Left cardiac atrium (tissue), 4 donors: ENCODE measurements at places on chromosomes 7 and 10.
A peak's percentile ranks its signal among the peaks of the same experiment; 100 is the strongest.

- no peak for DNase-seq
These were observed 27.0 kb downstream of the TASOR2 start for GRCh38 chr10:5711642-5712041.

- DNase-seq: peak; percentile 14
These were observed 93.6 kb downstream of the RGS10 start for GRCh38 chr10:119448628-119449584.

DNA sequence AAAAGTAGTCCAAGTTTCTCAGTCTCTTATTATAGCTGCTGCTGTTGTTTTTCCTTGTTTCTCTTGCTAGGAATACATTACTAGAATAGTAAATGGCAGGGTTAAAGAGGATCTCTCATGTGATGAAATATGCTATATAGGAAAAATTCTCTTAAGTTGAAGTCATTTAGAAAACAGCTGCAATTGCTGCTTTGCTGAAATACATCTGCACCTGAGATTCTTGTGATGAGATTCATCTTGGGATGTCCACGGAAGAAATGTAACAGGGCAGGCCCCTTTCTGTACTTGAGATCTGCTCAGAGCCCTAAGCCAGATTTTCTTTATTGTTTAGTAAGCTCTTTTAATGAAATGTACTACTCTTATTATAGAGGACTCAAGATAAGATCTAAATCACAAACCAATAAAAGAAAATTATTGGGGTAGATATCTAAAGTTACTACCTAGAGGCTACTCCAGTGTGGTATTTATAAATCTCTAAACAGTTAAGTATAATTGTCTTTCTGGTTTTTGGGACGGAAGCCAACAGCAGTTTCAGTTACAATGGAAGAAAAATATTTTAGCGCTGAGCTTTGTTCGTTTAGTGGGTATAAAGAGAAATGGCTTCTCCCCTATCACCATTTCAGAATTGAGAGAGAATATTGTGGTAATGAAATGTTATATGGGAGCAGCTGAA, 701.5 kb downstream of the KCNMA1 start:
- DNase-seq: no peak

DNA sequence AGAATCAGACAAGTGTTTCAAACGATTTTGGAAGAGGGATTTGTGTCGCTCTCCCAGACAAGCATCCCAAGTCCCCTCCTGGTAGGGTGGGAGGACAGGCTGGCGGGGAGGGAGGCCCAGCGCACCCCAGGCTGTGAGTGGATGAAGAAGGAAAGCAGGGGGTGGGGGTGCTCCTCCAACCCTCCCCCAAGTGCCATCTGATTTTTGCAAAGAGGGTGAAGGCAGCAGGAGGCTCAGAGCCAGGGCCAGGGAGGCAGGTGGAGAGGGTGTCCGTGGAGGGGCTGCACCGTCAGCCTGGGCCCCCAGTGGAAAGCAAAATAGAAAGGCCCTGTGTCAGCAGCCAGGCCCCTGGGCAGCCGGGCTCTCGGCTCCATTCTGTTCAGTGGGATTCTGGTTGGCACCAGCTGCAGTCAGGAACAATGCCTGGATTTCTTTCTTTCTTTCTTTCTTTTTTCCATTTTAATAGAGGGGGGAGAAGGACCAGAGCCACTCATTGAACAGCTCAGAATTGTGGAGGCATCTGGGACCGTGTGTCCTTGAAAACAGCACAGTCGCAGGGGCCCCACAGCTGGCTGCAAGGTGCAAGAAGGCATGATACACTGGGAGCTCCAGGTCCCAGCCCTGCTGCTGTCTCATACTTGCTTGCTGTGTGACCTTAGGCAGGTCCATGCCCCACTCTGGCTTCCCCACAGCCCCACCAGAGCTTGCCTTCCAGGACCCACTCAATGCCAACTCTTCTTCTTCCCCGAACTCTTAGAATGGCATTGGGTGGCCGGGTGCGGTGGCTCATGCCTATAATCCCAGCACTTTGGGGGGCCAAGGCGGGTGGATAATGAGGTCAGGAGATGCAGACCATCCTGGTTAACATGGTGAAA, 7.1 kb upstream of the ZMIZ1 start:
- peak; percentile 10 for DNase-seq

DNA sequence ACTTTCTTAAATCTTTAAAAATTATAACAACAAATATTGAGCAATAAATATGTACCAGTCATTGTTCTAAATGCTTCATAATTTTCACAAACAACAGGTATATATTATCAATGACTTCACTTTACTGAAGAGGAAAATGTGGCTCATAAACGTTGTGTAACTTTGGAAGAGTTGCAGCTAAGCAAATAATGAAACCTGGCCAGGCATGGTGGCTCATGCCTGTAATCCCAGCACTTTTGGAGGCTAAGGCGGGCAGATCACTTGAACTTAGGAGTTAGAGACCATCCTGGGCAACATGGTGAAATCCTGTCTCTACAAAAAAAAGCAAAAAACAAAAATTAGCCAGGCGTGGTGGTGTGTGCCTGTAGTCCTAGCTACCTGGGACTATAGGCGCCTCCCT, 71.9 kb upstream of the AMPH start:
- DNase-seq: no peak

GRCh38 chr7:47080816-47081215, 501.1 kb downstream of the TNS3 start:
- no peak for DNase-seq

- peak; percentile 46 for DNase-seq
These were observed at the start of gene MEST for GRCh38 chr7:130491841-130492522. TSS of gene MEST (plus strand) at chr7:130492085. CDS start at chr7:130492314, 229 bp downstream.

GRCh38 chr10:10687751-10688150, 329.9 kb upstream of the CELF2 start:
- DNase-seq: no peak

- DNase-seq: no peak
These were observed 40.6 kb upstream of the NPFFR1 start for GRCh38 chr10:70324339-70324861.

- DNase-seq: no peak
These were observed 74.3 kb upstream of the GNAI1 start for GRCh38 chr7:80060218-80060806.
